ENCODE measurements at places on chromosomes 3 and 15.
A peak's percentile ranks its signal among the peaks of the same experiment; 100 is the strongest.

GRCh38 chr3:122184591-122184929 lies 1.1 kb downstream of the CASR start:
- DNase-seq = no peak

DNA sequence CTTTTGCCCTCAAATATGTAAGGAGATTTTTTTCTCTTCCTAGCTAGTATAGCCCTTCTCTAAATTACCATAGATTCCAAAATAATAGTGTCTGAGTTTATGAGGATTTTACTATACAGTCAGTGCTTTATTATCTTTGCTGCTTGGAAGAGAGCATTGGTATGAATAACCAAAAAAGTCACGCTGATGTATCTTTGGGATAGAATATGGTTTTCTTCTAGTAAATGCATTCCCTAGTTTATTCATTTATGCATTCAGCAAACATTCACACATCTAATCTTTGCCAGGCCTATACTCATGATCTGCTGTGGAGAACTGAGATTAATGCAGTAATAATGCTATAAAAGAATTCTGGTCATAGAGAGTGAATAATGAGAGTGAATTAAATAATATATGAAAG lies 225.3 kb upstream of the GOLGA6L4 start:
- no peak for DNase-seq

DNA sequence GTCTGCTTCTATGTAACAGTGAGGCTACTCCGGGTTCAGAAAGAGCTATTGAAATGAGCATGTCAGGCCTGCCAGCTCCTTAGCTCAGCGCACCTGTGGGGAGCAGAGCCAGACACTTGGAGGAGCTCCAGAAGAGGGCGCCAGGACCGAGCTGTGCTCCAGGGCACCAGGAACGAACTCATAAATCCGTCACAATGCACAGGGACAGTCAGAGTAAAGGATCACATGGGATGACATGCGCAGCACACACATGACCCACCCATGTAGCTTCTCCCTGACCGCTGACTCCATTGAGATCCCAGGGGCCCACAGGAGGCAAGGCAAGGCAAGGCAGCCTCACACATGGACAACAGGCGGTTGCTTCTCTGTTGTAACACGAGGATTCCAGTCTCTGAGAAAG lies 26.0 kb upstream of the GNB5 start:
- DNase-seq = no peak

DNA sequence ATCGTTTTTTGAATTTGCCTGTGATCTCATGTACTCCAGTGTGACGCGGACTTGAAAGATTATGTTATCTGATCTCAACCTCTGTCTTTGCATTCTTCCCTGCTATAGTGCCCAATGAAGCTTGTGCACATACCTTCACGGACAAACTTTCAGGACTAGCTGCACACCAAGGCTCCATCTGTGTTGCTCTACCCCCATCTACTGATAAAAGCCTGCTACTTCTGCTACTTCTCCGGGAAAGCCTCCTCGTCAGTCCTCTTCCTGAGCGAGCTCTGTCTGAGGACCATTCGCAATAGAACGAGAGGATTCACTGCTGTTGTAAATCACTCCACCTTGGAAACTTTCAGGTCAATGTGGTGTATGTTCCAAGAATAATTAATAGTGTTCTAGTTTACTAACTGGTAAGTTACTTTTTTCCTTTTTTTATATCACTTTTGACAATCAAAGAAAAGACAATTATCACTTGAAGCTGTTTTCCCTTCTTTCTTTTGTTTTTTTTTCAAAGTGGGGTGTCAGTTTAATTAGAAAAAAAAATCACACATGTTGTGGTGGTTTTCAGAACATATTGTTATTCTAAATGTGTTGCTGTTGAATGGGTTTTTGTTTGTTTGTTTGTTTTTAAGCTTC lies 217.6 kb downstream of the ARRDC4 start:
- no peak for DNase-seq

DNA sequence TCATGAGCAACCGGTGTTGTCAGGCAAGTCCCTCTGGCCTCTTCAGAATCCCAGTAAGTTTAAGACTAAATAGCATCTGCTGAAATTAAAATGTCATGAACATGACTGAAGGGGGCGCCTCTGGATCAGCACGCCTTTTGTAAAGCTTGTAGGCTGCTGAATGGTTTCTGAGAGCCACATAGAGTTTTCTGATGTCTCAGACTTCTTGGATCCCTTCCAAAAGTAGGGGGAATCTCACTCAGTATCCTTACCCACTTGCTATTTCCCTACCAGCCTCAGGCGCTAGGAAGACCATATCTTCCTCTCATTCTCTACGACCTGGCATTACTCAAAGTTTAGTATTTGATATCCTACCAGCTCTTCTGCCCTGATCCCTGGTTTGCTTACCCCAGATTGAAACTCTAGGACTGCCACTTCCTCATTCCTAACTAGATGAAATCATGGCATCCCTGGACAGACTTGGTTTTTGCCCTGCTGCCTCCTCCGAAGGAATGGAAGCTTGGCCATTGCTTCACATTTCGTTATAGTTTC lies 62.7 kb upstream of the CD47 start:
- DNase-seq = peak; percentile 24
